ENCODE measurements at places on chromosomes 7 and 10.

GRCh38 chr10:112184379-112184778, 814 bp upstream of the GPAM start:
- DNase-seq, result no peak

DNA sequence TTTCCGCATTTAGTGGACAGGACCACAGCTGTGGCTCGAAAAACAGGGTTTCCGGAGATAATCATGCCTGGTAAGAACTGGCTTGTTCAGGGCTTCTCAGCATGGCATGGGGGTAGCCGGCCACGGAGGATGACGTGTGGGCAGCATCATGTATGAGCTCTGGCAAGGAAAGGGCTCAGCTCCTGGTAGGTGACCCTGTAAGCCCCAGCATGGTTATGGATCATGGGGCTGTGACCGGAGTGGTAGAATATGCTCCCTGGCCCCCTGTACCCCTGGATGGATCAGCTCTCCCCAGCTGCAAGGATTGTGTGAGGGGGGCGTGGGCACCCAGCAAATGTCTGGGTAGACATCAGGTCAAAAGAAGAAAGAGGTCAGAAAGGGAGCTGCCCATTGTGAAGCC, 113.5 kb downstream of the DOCK1 start:
- no peak for DNase-seq

DNA sequence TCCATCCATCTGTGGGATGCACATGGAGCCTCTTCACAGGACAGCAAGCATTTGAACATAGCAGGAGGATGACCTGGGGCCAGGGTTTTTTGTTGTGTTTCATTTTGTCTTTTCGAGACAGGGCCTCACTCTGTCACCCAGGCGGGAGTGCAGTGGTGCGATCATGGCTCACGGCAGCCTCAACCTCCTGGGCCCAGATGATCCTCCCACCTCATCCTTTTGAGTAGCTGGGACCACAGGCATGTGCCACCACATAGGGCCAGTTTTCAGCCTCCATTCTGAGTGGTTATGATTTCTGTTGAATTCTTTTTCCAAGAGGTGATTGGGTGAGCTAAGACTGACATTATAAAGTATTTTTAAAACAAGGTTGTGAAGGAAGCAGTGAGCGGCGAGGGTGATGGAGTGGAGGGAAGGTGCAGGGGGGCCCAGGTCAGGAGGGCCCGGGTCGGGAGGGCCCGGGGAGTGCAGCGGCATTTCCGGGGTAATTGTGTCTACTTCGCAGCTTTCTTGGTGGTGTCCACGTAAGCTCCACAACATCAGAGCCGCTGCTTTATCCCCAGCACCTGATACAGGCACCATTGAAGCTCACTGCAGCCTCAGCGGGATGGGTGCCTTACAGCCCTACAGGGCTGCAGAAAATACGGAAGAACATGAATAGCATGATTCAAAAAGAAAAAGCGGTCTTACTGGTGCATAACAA, 12.0 kb upstream of the LARP4B start:
- DNase-seq, result no peak

DNA sequence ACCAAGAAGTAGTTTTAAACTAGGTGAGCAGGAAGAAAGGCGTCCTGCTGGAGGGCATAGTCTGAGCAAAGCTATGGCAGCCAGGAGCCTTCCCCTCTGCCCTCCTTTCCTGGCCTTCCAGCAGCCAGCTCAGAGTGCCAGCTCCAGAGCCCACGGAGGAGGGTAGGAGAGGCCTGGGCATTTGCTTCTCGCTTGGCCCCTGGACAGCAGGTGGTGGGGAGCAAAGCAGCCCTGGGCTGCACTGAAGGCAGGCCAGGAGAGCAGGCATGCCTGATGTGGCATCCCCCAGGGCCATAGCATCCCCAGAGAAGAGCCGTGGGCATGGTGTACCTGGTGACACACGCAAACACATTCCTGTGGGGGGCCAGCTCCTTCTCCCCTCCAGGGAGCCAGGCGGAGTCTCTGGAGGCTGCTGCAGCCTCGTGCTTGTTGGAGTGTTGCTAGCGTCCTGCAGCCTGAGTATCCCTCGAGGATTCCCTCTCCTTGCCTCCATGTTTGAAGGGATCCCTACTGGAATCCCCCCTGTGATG, 43.9 kb downstream of the CDH23 start:
- DNase-seq, result no peak

- no peak for DNase-seq
Measured at GRCh38 chr7:44154703-44155102, 13.6 kb upstream of the MYL7 start.

DNA sequence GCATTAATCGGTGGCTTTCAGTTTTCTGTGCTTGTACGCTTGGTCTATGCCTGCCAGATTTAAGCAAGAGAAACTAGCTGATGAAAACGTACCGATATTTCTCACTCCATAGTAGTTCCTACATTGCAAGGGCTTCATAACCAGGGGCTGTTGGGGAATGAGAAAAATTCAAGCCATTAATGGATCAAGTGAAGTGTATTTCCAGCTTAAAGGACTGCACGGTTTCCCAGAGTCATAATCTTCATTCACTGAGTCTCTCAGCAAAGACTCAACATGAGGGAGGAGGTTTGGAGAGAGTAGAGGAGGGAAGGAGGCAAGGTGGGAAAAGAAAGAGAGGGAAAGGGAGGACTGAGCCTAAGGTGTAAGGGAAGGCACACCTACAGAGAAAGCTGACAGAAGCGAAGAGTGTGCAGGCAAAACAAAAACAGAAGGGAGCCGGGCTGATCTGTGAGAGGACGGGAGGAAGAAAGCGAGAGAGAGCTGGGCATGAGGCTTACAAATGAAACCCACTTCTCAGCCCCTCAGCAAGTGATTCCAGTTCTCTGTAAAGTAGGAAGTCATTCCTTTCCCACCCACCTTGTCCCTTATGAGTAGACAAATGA, 625 bp downstream of the GIMAP2 start:
- no peak for DNase-seq

GRCh38 chr10:59709395-59710125, at the start of gene SLC16A9:
SLC16A9 (minus strand) TSS chr10:59709850; CDS start chr10:59684291, 25,559 bp downstream.
- DNase-seq, result peak; percentile 44

DNA sequence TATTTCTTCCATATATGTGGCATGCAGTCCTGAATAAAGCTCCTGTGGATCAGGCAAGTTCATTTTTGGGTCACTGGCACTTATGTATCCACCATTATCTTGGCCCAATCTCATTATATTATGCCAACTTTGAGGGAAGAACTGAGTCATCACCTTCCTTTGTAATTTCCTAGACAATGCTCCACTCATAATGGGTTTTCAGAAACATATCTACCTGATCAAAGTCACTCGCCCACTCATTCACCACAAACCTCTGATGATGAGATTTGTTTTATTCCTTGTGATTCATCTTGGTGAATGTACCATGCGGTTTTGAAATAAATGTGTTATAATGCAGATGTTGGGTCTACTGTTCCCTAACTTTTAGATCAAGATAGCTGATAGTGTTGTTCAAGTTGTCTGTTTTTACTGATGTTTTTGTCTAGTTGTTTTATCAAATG, 525.8 kb downstream of the KIF20B start:
- DNase-seq, result peak; percentile 21

DNA sequence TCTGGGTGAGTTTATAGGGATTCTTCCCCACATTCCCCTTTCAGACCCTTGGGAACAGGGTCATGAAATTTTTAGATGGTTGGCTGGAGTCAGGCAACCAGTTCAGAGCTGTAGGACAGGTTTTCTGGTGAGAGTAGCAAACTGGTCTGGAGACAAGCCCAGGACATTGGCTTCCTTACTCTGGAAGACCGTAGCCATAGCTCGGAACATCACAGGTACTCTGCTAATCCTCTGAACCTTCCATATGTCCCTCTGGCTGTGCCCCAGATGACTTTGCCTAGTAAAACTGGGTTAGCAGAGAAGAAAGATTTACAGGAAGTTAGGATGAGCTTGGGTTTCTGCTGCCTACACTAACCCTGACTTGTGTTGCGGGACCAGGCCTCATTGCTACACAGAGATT, 104.5 kb upstream of the MKLN1 start:
- DNase-seq, result no peak

DNA sequence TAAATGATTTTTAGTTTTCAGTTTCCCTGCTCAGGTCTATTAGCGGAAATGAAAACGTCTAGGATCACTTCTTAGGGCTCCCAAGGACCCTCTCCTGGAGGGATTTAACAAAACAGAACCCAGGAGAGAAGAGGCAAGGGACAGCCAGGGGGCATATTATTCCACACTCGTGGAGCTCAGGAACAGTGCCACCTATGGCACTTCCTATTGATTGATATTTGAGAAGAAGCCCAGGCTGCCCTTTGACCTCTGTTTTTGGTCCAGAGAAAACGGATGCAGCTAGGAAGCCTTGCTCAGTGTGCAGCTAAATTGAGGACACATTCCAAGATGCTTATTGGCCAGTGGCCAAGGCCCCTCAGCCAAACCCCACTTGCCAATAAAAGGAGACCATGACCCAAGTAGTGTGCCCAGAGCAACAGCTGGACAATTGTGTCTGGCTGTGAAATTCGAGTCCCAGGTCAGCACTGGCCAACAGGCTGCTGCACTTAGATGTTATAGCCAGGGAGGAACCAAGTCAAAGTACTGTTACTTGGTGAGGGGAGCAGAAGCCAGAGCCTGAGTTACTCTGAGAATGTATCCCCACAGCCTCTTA, 24.0 kb upstream of the GPNMB start:
- no peak for DNase-seq

DNA sequence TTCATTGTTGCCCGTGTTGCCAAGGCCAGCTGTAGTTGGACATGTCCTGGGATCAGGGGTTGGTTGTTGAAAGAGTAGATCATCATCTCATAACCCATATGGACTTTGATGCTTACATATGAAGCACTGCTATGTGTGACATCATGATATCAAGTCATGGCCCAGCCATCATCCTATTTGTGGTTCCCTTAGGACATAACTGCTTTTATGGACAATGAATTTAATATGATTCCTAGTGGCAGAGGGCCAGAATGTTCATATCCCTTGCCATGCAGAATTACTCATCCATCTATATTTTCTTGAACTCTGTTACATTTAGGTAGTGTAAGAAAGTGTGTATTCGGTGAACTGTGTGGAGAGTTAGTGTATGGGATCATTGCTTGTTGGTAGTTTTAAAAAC, 343.9 kb upstream of the LRGUK start:
- DNase-seq, result no peak

DNA sequence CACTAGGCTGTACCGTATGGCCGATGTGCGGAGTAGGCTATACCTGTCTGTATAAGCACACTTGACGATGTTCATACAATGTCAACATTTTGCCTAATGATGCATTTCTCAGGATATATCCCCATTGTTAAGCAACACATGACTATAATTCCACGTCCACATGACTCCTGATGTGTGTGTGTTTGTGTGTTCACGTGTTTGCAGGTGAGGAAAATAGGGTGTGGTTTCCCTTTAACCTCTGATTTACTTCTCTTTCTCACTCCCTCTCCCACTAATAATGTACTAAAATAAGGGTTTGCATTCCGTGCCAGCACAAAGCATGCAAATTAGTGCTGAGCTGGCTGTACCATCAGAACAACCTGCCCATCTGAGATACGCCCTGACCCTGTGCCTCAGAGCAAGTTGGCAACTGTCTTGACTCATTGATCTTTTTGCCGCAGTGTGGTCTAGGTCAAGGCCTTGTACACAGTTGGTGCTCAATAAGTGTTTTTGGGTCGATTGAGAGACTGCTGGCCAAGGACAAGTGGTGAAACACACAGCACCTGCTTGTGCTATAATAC, 64.6 kb upstream of the DOCK1 start:
- no peak for DNase-seq

DNA sequence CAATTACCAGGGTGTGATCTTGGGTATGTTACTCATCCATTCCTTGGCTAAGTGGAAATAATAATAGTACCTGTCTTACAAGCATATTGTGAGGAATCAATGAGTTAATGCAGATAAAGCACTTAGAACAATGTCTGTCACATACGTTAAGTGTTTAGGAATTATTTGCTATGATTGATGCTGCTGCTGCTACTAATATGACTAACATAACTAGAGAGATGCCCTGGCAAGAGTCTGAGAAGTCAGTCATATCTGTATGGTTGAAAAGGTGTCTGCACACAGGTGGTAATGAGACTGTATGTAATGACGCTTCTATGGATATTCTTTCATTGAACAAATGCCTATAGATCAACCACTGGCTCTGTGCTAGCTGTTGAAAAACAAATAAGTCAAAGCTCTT, 100.1 kb upstream of the PCGF5 start:
- DNase-seq, result no peak

DNA sequence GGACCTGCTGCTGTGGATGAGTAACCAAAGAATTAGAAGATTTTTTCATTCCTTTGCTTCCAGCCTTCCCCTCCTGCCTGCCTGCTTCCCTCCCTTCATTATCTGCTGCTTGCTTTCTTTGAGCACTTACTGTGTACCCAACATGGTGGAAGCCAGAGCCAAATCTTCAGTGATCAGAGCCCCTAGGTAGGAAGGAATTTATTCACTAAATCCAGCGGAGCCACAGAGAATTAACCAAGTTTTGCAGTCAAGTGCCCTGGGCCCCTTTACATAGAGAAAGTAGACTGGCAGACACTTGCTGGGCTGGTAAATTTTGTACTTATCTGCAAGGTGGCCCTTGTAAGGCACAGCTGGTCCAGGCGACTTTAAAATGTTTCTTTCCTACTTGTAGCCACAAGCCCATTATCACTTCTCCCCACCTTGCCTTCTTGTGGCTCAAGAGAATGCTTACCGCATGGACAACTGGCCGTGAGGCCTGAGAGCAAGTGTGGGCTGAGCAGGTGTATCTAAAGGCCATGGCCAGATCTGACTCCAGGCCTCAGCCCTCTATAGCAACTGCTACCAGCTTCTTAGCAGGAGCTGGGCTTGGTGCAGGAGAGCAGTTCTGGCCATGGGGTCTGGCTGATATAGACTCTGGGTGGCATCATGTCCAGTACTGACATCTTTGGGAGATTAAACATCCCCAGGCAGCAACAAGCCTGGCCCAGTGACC, 11.1 kb downstream of the UNC5B start:
- DNase-seq, result no peak

DNA sequence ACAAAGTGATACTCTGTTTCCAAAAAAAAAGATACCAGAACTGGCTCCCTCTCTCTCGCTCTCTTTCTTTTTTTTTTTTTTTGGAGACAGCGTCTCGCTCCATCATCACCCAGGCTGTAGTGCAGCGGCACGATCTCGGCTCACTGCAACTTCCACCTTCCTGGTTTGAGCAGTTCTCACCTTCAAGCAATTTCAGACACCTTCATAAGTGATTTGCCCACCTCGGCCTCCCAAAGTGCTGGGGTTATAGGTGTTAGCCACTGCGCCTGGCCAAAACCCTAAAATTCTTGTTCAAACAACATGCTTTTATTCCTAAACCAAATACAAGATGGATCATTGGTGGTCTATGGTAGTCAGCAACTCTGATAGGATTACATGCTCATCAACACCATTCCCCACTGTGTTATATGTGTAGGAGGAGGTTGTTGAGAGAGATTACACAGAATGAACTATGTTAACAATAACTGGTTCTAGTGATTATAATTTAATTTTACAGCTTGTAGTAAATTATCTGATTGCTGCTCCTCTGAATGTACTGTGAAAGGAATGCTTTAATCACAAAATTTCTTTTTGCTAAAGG, 15.5 kb downstream of the ACBD5 start:
- DNase-seq, result no peak

DNA sequence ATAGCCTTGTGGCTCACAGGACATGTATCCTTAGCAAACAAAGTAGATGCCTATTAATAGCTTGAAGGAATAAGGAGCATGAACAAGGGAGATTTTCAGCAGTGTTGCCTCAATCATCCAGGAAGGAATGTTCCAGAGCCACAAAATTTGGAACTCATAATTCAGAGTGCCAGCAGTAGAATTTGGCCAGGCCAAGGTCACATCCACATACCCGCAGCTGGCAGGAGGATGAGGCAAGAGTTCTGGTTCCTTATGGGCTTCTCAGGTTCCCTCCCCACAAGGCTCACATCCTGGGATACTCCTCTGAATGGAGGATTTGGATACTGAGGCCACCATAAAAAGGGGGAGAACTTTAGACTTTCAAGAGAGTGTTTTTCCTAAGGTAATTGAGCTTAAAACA, 45.8 kb downstream of the SUFU start:
- DNase-seq, result no peak
